MV-4-11 (cell line): ENCODE measurements at places on chromosomes 3 and 15.

GRCh38 chr3:19645093-19645492 is 288.9 kb downstream of the EFHB start:
- peak; percentile 35 for DNase-seq

DNA sequence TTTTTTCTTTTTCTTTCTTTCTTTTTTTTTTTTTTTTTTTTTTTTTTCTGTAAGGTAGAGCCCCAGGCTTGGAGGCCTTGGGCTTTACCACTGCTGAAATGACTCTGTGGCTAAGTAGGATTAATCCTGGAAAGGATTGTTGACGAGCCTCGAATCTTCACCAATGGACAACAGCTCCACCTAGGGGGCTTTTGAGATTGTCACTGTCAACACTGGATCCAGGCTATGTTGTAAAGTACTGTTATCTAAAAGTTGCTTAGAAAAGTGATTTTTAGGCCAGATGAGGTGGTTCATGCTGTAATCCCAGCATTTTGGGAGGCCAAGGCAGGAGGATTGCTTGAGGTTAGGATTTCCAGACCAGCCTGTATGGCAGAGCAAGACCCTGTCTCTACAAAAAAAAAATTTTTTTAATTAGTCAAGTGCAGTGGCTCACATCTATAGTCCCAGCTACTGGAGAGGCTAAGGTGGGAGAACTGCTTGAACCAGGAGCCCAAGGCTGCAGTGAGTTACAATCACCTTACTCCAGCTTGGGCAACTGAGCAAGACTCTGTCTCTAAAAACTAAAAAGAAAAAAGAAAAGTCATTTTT is 41.6 kb downstream of the KLHL18 start:
- peak; percentile 76 for DNase-seq

- DNase-seq: no peak
Observed at GRCh38 chr3:115864911-115865310, 241.6 kb downstream of the GAP43 start.

- no peak for DNase-seq
Observed at GRCh38 chr15:52651114-52651513, 28.1 kb downstream of the ATOSA start.

GRCh38 chr3:135304378-135304777 is 509.3 kb downstream of the EPHB1 start:
- no peak for DNase-seq

DNA sequence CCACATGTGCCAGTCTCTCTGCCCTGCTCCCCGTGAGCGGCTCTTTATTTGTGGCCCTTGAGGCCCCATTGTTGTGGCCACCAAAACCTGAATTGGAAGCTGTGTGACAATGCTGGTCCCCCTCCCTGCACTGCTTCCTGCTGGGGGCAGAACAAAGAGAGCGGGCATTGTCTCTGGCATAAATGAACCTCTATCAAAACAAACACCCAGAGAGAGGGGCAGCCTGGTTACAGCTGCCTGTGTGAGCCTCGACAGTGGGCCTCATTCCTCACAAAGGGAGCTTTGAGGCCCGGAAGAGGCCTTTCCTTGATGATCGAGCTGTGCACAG is 152.9 kb downstream of the IGF1R start:
- no peak for DNase-seq

DNA sequence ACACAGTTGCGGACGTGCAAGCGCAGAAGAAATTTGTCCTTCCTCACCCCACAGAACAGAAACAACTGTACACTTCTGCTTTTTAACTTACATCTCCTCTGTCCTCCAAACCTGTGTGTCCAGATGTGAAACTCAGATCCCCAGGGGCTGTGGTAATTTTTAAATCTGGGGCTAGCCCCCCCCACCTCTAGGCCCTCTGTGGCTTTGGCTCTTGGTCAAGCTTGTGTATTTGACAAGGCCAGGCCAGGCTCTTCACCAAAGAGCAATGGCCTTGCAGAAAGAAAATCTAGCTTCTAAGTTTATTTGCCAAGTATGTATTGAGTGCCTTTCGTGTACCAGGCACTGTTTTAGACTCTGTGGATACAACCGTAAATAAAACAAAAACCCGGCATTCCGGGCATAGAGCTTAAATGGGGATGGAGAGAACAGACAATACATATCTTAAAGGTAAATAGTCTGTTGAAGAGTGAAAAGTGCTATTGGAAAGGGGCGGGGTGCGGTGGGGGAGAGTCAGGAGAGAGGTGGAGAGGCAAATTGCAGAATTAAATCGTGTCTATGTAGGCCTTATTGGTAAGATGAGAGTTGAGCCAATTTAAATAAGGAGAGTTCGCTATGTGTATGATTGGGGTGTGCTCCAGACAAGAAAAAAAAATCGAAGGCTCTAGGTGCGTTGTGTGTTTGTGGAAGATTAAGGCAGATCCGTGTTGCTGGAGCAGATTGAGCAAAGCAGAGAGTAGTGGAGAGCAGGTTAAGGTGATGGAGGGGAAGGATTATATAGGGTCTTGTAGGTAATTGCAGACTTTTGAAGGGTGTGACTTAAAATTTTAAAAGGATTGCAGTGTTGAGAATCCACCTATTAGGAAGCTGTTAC is 781 bp upstream of the DPH6 start:
- peak; percentile 85 for DNase-seq

- no peak for DNase-seq
Observed at GRCh38 chr3:155852341-155852740, 1.9 kb downstream of the SLC33A1 start.

DNA sequence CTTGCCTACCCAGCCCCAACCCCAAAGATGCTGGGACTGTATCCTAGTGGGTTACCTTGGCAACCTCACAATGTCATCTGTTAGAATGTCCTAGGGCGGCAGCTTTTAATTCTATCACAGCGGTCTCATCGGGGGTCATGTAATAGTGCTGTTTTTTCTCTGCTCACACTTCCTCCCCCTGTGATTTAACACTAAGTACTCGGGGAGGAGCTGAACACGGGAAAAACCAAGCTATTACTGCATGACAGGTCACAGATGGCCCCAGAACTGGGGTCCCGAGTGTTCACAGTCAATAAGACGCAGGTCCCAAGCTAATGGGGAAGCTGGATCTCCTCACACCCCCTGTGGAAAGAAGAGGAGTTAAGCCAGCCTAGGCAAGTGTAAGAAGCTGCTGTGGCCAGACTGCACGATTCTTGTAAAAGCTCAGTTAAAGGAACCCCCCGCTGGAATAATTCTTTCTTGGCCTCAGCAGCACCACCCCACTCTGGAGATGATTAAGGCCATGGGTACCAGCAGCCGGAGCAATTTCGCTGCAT is 2.5 kb upstream of the RFTN1 start:
- no peak for DNase-seq

GRCh38 chr3:50325497-50326181 is 2.4 kb downstream of the TUSC2 start:
- DNase-seq: no peak
